ENCODE measurements at places on chromosomes 3 and 15. TPM values are rescaled to one million over a fixed set of nuclear protein-coding genes. Genes with fewer than 3 reads are reported as not detected.

Gene UBAP1L
- total RNA-seq: 3.3 TPM

Gene DUOXA2
- not detected for total RNA-seq

Gene RPL39L
- 9.1 TPM for total RNA-seq

Gene MUC20
- total RNA-seq: 0.36 TPM

DNA sequence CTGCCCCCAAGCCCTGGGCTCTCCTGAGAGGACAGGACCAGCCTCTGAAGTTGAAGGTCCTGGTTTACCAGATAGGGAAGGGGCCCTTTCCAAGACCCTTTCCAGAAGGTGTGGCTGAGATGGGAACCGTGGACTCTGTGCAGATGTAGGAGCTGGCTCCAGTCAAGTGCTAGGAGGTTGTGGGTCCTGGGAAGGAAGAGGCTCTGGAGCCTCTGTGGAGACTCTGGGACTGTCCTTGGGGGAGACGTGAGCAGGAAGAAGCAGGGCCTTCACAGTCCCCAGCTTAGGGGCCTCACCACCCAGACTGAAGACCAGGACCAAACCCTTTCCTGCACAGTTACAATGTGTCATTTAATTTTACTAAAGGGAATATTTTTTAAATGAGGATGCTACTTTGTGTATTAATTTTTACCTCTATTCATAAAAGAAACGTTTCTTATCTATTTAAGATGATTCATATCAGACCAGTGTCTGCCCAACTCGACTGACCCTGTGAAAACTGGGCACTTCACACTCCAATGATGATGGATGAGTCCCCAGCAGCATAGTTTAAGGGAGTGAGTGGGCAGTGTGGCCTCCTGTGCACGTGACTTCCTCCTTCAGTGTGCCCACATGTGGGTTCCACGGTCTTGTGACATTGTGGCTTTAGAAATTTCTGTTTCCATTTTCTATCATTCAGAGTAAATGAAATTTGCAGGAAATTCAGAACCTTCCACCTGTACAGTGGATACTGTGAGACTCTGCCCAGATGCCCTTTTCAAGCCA is 10.9 kb downstream of the CCR5AS start:
- no peak overlapping the region for H3K4me3 ChIP-seq
- peaks cover 2% of the 10 kb centered on the region for H3K27me3 ChIP-seq
- H3K27ac ChIP-seq: no peak overlapping the region

DNA sequence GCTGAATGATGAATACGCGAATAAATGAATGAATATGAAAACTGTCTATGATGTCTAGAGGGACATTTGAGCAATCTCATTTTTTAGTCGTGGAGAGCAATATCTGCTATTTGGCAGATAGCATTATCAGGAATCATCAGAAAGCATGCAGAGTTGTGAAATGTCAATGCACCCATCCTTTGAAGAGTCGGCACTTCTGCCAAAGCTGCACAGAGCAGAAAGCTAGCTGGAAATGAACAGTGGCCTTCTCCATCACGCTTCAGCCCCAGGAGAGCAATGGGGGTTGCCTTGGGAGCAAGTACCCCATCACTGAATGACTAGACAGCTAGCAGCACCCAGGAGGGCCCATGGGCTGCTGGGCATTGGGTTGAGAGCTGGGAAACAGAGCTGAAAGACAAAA is 69.1 kb upstream of the PROK2 start:
- no peak for DNase-seq
- H3K36me3 ChIP-seq: no peaks in the 10 kb centered on the region
- H3K4me3 ChIP-seq: no peak overlapping the region
- no peaks in the 10 kb centered on the region for H3K4me1 ChIP-seq

DNA sequence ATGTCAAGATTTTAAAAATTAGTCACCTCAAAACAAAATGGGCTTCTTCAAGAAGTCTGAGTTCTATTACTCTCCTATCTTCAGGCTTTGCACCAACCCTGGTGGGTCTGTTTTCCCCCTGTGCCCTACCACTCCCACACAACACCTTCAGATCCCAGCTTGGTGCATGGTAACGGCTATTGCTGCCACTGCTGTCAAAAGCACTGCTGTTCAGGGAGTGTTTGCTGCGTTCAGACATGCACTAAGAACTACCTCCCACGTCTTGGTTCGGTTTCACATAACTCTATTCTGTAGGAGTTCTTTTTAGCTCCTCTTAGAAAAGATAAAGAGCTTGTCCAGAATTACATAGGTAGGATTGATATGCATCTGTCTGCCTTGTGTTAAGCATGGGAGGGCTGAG is 799.2 kb downstream of the NR2F2 start:
- H3K36me3 ChIP-seq: no peaks in the 10 kb centered on the region
- no peak overlapping the region for H3K4me3 ChIP-seq
- no peak overlapping the region for H3K27ac ChIP-seq
- no peaks in the 10 kb centered on the region for H3K4me1 ChIP-seq

GRCh38 chr3:158486200-158486599 is 84.8 kb upstream of the MLF1 start:
- H3K27ac ChIP-seq: no peak overlapping the region
- DNase-seq: no peak
- H3K4me1 ChIP-seq: no peaks in the 10 kb centered on the region
- no peak overlapping the region for H3K4me3 ChIP-seq

DNA sequence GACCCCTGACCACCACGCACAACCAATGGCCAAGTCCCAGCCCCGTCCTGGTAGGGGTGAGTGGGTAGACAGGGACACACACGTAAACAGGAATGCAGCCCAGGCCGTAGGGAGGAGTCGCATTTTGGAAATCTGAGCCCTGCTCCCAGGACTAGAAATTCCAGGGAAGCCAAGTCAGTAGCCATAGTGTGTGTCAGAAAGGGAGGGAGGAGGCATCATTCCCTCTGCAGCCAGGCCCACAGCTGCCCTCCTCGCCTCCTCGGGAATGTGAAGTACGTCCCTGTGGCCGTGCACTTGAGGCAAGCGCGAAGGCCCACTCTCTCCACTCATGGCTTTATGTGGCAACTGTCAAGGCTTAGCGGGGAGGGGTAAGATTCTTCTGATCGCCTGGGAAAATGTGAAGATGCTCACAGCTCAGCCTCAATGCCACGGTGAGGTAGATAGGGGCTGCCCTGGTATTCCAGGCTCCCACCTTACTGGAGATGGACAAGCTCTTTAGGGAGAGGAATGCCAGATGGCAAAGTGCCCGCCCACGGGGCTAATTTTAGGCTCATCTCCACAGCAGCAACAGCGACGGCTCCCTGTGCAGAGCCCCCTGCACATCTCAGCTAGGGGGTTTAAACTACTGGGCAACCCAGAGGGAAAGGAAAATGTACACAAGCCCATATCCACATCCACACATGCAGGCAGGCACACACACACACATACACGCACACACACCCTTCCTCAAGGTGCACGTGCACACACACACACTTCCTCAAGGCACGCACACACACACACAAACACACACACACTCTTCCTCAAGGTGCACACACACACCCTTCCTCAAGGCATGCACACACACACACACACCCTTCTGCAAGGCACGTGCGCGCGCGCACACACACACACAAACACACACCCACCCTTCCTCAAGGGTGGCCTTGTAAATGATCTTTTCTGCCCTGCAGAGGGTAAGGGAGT is 65.5 kb downstream of the ADCY5 start:
- no peak overlapping the region for H3K27ac ChIP-seq
- no peak overlapping the region for H3K4me3 ChIP-seq
- peaks cover 13% of the 10 kb centered on the region for H3K27me3 ChIP-seq
- no peak for DNase-seq

All from osteoblast (primary cell).